ENCODE measurements at places on chromosomes 11 and 22.

DNA sequence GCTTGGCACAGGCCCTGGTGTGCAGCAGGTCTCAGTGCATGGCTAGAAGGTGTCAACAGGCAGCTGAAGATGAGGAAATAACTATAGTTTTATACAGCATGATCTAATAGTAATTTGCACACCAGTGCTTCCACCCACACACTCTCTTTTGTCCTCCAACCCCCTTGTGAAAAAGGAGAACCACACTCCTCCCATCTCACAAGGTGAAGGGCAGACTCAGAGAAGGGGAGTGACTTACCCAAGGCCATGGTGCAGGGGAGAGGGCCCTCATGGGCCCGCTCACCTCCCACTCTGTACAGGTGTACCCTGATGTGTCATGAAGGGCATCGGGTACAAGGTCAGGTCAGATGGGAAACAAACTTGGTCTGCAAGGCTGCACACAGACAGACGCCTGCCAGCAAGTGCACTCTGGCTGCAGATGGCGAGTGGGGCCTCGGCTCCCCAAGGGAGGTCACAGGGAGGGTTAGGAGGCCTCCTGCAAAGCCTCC lies 53.4 kb downstream of the DGCR2 start:
- no peak for DNase-seq

DNA sequence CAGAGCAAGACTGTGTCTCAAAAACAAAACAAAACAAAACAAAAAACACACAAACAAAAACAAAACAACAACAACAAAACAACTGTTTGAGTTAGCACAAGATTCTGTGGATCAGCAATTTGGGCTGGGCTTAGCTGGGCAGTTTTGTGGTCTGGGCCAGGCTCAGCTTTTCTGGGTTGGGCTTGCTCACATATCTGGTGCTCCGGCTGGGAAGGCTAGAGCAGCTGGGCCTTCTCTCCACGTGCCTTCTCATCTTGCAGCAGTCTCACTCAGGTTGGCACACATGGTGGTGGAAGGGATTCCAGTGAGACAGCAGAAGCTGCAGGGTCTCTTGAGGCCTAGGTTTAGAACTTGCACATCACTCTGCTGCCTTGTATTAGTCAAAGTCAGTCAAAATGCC lies 35.7 kb downstream of the EIF3F start:
- DNase-seq, result no peak

GRCh38 chr11:2909133-2909902 lies 19.9 kb downstream of the PHLDA2 start:
- no peak for DNase-seq

DNA sequence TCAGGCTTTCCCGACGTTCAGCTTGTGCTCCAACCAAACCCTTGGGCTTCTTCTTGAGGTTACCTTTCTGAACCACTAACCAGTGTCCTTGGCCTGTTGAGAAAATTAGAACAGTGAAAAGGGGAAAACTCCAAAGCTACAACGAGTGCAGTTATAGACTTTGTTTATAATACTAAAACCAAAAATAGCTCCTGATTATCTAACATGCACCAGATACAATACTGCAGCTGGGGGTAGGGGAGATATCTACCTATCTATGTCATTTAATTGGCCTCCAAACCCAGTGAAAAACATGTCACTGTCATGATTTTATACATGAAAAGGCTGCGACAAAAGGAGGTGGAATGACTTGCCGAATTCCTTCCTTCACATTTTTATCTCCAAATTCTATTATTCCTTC lies 11.9 kb downstream of the XRRA1 start:
- no peak for DNase-seq

DNA sequence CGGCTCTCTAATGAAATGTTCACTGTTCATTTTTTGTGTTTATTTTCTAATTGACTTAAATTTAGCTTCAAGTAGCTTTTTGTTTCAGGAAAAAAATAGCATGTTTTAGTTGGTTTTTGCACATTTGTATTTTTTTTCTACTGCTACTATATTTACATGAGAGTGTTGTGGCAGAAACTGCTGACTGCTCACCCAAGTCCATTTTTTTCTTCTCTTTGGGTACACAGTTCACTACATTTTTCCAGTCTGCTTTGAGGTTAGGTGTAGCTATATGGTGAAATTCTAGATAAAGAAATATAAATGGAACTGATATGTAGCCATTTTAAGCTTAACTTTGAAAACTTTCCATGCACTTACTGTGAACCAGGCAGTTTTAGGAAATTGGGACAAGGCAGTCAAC lies 216.7 kb upstream of the C11orf87 start:
- DNase-seq, result no peak

DNA sequence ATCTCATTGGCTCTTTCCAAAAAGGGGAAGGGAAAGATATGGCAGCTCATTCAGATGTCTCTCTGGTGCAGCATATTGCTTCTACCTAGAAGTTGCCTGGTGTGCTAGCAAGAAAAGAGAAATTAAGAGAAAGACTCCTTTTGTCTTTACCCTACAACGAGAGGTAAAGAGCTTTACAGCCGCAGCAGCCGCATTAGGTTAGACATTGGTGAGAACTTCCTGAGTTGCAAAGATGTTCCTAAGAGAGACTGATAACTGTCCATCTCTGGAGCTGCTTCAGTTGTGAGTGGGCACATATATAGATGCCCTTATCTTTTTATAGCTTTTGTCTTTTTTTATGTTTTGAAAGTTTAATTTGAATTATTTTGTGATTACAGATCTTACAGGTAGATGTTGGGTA lies 80.8 kb upstream of the NNMT start:
- DNase-seq, result no peak

GRCh38 chr11:12587333-12587991 lies 86.8 kb upstream of the TEAD1 start:
- DNase-seq, result no peak

DNA sequence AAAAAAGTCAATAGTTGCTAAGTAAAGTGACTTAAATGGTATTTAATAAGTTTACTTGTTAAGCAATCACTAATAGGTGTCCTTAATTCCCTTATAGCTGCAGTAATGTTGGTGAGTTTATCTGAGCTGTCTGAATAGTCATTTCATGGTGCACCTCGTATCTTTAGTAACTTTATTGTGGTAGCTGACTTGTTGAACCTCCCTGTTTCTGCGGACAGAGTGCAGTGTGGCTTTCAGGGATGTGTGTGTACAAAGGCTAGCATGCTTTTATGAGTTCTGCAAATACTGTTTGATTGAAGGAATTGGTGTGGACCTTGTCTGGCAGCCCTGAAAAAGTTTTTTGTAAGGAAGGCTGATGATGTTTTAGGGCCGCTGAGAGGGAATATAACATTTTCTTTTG lies 2.6 kb downstream of the ZNRF3 start:
- no peak for DNase-seq

- no peak for DNase-seq
Observed at GRCh38 chr11:125375146-125375545, 120.9 kb downstream of the FEZ1 start.

DNA sequence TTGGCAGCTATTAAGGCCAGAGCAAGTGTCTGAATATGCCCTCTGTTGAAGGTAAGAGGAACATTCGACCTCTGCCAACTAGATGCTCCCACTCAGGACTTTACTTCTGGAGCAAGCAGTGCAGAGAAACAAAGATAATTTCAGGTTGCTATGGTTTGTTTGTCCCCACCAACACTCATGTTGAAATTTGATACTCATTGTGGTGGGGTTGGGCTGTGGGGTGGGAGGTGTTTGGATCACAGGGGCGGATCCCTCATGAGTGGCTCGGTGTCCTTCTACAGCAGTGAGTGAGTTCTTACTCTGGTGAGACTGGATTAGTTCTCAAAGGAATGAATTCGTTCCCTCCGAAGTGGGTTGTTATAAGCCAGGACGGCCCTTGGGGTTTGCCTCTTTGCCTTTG lies 12.0 kb downstream of the OR8A1 start:
- no peak for DNase-seq

DNA sequence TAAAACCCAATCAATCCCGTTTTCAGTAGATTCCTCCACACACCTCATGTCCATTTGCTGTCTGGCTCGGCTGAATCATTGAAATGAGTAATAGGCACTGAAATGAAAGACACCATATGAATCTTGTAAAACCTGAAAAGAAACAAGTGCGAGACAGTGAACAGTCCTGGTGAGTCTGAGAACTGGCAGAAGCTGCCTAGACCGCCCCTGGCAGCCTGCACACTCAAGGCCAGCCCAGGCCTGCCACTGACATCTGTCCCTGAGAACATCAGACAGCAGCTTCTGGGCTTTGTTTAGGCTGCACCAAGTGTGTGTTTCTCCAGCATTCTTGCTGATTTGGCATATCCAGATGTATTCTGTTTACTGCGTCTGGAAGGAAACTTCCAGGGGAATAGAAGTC lies 44.8 kb downstream of the ENDOD1 start:
- DNase-seq, result peak; percentile 18

GRCh38 chr11:87866951-87867350 lies 308.3 kb downstream of the RAB38 start:
- no peak for DNase-seq

- no peak for DNase-seq
Observed at GRCh38 chr11:106187860-106188456, 110.5 kb downstream of the AASDHPPT start.

DNA sequence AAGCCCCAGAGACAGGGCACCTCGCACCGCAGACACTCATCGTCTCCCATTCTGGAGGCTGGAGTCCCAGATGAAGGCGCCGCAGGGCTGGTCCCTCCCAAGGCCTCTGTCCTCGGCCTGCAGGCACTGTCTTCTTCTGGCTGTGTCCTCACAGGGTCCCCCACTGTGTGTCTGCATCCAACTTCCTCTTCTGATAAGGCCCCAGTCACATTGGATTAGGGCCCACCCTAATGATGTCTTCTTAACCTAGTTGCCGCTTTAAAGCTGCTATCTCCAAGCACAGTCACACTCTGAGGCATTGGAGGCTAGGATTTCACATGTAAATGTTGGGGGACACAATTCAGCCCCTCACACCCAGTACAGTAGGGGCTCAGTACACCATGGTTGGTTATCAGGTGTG lies 48.9 kb downstream of the DHCR7 start:
- DNase-seq, result no peak

DNA sequence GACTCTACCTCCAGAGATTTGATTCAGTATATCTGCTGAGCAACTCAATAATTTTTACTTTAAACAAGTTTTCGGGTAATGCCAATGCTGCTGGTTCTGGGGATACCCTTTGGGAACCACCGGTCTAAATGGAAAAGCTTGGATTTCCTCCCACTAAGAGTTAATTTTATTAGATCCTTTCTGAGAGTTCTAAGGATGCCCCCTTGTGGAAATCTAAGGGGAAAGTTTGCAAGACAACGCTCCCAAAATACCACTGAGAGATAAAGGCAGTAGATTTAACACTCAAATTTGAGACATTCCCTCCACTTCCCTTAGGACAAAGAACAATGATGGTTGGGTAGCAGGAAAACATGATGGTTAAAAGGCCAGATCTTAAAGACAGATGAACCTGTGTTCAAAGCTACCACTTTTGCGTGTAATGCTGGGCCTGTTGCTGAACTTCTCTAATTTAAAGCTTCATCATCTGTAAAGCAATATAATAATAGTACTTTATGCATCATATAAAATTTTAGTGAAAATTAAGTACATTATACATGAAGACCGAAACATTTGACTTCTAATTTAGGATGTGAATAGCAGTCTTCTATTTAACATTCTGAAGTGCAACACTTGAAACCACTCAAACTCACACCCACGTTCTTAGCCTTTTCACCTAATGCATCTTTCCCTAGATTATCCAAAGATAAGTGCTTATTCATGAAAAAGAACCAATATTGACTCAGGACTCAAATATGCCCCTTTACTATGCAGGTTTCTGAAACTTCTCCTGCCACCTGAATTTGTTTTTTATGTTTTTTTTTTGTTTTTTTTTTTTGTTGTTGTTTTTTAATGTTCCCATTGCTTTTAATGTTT lies 110.1 kb upstream of the LUZP2 start:
- DNase-seq, result no peak

DNA sequence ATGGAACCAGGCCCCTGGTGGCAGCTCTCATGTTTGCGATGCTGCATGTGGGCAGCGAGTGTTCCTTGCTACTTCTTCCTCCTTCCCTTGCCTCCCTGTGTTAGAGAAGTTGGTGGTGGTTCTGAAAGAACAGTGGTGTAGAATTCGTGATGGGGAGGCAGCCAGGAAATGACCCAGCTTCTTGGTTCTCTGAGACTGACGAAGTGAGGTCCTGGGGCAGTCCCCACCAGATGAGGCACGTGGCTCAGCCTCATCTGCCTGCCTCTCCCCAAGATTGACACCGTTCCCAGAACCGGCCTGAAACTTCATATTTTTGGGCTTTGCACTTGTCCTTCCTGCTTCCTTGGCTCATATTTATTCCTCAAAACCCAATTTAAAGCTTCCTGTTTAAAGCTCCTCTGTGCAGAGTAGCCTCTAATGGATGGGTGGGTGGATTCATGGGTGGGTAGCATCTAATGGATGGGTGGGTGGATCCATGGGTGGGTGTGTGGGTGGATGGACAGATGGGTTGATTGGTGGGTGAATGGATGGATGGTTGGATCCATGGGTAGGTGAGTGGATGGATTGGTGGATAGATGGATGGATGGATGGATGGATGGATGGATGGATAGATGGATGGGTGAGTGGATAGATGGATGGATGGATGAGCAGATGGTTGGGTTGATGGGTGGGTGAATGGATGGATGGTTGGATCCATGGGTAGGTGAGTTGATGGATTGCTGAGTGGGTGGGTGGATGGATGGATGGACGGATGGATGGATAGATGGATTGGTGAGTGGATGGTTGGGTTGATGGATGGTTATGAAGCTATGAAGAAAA lies 77.3 kb upstream of the ATXN10 start:
- DNase-seq, result no peak

GRCh38 chr11:96614846-96615245 lies 225.0 kb downstream of the JRKL start:
- no peak for DNase-seq

DNA sequence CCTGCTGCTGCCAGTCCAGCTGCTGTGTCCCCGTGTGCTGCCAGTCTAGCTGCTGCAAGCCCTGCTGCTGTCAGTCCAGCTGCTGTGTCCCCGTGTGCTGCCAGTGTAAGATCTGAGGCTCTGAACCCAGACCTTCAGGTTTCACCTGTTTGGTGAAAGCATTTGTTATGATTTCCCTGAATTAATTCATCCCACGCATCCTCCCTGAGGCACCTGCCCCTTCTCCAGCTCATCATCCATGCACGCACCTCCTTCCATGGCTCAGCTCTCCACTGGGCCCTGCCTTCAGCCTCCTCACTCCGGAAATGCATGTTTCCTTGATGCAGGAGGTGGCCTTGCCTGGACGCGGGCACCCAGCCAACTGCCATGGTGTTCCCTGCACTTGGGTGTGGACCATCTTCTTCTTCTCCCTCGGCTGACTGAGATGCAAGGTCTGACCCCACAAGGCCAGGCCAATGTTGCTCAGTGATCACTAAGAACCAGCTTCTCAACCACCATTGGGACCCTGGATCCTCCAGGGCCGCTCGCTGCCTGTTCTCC lies 788 bp downstream of the KRTAP5-10 start:
- DNase-seq, result no peak

GRCh38 chr11:5841797-5842196 lies at the start of gene OR52E6:
Gene OR52E6 (minus strand): TSS chr11:5841897. CDS start chr11:5841897, 0 bp downstream.
- DNase-seq, result no peak

GRCh38 chr11:114396916-114397315 lies 3.4 kb downstream of the C11orf71 start:
- no peak for DNase-seq
